ENCODE measurements at places on chromosomes 3 and 15.

DNA sequence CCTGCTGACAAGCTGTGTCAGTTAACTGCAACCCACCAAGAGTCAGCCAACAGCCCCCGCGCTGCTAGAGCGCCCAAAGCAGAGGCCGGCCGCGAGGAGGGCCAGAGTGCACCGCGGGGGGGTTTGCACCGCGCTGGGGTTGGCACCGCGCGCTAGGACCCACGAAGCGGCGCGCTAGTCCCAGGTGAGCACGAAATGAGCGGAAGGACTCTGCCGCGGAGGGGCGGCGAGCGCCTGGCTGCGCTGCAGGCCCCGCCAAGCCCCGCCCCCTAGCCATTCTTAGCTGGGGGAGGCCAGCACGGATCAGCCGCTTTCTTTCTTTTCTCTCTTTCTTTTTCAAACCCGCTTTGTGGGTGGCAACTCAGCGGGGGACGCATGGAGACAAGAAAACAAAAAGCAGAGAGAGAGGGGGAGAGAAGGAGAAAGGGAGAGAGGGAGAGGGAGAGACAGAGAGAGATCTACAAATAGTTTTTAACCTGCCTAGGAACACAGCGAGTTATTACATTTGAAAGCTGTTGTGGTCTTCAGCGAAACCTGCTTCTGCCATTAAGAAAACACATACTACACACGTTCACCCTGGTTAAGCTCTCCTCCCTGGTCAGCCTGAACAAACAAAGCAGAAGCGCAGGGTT lies 6.9 kb upstream of the FOXB1 start:
- peak; percentile 52 for DNase-seq

- DNase-seq = no peak
Measured at GRCh38 chr3:189512039-189512438, 119.2 kb upstream of the TP63 start.

GRCh38 chr3:67640023-67640660 lies 14.3 kb downstream of the SUCLG2 start:
- DNase-seq = no peak

DNA sequence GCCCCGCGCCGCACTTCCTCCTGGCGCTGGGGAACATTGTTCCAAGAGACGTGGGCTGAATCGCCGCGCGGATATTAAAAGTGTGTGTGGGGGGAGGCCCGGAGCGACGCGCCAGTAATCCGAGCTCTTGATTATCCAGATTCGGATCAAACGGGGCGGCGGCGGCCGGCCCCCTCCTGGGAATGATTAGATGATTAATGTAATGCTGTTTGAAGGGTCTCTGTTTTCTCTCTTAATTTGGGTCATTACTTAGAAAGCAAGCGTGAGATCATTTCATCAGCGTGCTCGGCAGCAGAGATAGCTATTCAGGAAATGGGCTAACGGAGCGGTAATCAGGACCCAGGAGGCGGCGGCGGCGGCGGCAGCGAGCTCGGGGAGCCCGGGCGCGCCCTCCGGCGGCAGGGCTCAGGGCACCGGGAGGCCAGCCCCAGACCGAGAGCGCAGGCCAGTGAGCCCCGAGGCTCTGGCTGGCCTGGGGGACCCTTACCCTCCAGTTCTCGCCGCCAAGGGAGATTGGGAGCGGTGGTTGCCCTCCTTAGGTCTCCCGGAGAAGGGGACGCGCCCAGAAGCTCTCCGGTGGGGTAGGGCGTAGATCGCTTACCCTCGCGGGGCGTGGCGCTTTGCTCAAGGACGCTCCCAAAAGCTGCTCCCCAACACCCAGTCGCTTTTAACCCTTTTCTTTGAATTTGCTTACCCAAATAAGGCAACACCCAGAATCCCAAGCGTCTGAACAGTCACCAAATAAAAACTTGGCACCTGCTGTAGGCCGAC lies 4.5 kb downstream of the FEZF2 start:
- DNase-seq = no peak

DNA sequence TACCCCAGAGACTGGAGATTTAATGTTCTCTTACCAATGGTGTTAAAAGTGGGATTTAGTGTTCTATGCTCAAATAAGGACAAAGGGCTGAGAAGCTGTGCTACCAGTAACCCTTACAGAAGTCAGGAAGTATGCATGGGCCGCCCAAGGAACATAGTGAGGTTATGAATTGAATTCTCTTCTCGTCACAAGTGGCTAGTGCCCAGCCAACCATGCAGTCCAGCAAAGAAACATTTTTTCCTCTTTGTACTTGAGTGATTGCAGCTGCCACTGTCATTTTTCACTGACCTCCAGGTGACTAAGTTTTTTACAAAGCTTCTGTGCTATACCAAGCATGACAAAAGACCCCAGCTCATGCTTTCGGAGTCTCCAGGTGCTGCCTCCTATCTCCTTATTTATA lies 110.6 kb upstream of the DCBLD2 start:
- no peak for DNase-seq

GRCh38 chr15:66497502-66498455 lies at the start of gene SNAPC5:
Gene SNAPC5, minus strand, starts transcription at chr15:66497762. Its CDS starts 31 bp downstream, at chr15:66497731.
- DNase-seq = peak; percentile 97

DNA sequence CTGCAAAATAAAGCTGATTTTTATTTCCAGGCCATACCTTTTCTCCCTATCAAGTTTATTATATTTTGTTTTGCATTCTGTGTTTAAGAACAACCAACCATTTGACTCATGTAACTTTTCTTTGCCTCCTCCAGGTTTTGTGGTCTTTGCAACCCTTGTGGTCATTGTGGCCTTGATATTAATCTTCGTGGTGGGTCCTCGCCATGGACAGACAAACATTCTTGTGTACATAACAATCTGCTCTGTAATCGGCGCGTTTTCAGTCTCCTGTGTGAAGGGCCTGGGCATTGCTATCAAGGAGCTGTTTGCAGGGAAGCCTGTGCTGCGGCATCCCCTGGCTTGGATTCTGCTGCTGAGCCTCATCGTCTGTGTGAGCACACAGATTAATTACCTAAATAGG lies 27.6 kb downstream of the NIPA2 start:
- no peak for DNase-seq
